ENCODE measurements at places on chromosomes 3 and 15. TPM values are rescaled to one million over a fixed set of nuclear protein-coding genes. Genes with fewer than 3 reads are reported as not detected.
A peak's percentile ranks its signal among the peaks of the same experiment; 100 is the strongest.

Gene TMEM207
- total RNA-seq: not detected

Gene SRGAP3
- total RNA-seq: 5.3 TPM

DNA sequence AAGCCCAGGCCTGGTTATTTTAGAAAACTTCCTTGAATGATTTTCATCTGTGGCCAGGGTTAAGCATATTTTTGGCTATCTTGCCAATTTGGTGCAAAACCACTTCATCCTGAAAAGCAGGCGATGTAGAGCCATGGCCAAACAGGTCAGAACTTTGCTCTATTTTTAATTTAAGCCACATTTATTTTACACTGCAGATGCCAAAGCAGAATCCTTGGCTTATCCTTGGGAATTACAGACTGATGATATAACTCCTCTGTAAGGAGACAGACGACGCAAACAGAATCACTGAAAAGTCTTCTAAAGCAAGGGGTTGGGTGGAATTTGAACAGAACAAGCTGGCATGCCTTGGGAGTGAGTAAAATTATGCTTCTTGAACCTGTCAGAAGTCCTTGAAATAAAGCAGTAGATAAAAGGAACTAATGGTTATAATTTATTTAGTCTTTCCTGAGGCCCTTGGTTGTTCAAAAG lies 121.9 kb downstream of the CHST2 start:
- H3K27ac ChIP-seq: no peak overlapping the region
- no peaks in the 10 kb centered on the region for H3K4me1 ChIP-seq
- H3K27me3 ChIP-seq: no peaks in the 10 kb centered on the region
- H3K36me3 ChIP-seq: no peaks in the 10 kb centered on the region
- H3K4me3 ChIP-seq: no peak overlapping the region
- no peak for DNase-seq

DNA sequence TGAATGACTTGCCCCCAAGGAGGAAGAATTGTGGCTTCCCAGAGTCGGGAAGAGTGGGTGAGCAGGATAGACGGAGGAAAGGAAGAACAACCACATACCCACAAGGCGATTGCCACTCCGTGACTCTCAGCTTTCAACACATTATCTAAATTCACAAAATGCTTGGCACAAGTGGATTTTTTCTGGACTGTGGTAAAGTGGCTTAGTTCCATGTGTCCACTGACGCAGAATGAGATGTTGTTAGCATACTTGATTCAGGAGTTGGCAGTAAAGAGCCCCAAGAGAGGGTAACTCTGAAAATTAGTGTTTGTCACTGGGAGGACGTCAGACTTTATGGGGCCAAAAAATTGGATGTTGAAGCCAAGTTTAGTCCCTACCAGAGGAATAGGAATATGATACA lies 198.8 kb upstream of the CTNNB1 start:
- H3K27me3 ChIP-seq: peaks cover 15% of the 10 kb centered on the region
- DNase-seq: no peak
- no peak overlapping the region for H3K27ac ChIP-seq

- H3K4me1 ChIP-seq: peaks cover 20% of the 10 kb centered on the region
- no peak overlapping the region for H3K27ac ChIP-seq
- H3K27me3 ChIP-seq: peaks cover 2% of the 10 kb centered on the region
- H3K4me3 ChIP-seq: peak overlapping the region; percentile 60
- peak; percentile 91 for DNase-seq
- H3K36me3 ChIP-seq: no peaks in the 10 kb centered on the region
Observed at GRCh38 chr3:58177747-58178527, 32.8 kb downstream of the DNASE1L3 start.
